SHP77 treated with DMSO at 0.1 percent for 48 hours (cell line): ENCODE measurements at places on chromosomes 11 and 22.

DNA sequence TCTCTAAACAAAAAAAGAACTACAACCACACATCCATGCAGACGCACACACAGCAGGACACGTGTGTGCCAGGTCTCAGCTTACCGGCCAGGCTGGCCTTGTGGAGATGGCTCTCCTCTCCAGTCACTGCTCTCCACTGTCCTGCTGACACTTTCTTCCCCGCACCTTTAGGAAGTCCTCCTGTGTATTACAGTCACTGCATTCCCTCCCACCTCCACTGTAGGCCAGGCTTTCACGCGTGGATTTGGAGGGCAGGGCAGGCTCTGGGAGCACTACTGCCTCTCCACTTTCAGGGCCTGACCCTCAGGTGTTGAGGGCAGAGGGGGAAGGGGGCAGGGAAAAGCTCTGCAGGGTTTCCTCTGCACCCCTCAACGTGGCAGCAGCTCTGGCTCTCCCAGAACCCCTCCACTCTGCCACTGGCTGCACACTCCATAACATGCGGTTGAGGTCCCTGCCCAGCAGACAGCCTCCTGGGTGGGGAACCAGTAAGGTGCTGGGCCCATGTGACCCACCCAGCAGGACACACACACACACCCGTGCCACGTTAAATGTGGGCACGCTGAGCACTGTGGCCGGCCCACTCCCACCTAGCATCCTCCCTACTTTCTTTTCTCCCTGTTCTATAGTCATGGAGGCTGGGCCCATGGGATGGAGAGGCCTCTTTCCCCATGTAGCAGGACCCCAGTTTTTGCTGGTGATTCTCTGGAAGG is 107.0 kb upstream of the PITPNB start:
- no peak for DNase-seq

- DNase-seq, result no peak
Observed at GRCh38 chr11:67118181-67118766, 789 bp upstream of the KDM2A start.

DNA sequence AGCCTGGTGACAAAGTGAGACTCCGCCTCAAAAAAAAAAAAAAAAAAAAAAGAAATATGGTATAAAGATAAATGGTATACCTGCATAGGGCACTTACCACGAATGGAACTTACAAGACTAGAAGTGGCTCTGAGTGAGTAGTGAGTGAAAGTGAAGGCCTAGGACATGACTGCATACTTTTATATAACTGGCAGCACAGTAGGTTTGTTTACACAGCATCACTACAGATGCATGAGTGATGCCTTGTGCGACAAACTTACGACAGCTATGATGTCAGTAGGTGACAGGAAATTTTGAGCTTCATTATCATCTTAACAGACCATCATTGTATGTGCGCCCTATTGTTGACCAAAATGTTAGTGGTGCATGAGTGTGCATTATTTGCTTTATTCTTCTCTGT is 17.7 kb downstream of the XRCC6 start:
- peak; percentile 67 for DNase-seq

- peak; percentile 26 for DNase-seq
Observed at GRCh38 chr22:39117585-39118191, 20.6 kb downstream of the APOBEC3H start.

- DNase-seq, result no peak
Observed at GRCh38 chr11:79406376-79406775, 34.5 kb downstream of the TENM4 start.

DNA sequence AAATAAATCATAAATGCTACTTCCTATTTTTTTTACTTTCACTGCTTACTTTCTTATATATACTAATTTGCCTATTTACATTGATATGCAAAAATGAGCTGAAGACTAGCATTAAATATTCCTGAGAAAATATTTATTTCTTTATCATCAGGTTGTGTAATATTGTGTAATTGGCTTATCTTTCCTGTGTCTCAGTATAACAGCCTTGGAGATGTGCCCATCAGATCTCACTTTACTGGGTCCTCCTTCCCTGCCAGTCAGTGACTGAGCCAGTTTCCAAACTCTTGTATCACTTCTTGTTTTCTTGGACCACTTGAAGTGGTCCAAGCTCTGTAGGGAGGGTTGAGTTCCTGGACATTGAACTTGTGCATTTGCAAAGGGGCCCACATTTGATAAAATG is 900.0 kb downstream of the LUZP2 start:
- DNase-seq, result no peak

DNA sequence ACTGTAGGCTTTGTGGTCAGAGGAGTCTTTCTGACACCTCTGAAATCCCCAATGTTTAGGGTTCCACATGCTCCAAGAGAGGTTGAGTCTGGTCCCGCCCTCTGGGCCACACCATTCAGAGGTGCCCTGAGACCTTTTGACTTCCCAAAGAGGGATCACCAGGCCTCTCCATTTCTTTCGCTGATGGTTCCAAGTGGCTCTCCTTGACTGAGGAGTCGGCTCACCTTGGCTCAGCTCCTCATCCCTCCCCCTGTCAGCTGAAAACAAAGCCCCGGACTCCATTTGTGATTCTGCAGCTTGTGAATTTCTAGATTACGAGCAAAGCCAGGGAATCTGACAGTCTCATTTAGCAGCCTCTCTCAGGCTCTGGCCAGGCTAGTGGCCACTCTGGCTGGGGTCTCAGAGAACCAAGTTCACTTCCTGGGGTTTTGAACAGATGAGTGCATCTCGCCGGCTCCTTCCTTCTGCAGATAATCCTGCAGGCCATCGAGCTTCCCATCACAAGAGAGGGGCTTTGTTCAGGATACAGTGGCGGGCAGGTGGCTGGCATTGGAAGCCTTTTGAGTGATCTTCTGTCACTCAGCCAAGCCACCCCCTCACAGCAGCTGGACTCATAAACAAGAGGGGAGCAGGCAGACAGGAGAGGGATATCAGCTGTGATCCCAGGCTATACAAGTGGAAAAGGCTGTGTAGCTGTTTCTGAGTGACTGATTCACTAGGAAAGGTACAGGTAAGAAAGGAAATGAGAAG is 102.9 kb downstream of the TRIM29 start:
- no peak for DNase-seq

DNA sequence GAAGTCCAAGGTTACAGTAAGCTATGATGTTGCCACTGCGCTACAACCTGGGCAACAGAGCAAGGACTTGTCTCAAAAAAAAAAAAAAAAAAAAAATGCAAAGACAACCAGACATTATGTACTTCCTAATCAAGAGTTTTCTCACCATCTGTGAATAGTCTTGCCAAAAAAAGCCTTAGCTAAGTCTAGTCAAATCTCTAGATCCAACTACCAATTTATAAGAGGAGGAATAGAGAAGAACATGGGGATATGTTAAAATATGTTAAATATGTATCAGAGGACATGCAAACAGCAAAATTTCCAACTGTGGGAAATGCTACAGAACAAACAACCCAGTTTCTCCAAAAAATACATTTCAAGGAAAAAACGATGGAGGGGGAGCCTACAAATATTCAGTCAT is 45.6 kb downstream of the USP28 start:
- DNase-seq, result no peak

DNA sequence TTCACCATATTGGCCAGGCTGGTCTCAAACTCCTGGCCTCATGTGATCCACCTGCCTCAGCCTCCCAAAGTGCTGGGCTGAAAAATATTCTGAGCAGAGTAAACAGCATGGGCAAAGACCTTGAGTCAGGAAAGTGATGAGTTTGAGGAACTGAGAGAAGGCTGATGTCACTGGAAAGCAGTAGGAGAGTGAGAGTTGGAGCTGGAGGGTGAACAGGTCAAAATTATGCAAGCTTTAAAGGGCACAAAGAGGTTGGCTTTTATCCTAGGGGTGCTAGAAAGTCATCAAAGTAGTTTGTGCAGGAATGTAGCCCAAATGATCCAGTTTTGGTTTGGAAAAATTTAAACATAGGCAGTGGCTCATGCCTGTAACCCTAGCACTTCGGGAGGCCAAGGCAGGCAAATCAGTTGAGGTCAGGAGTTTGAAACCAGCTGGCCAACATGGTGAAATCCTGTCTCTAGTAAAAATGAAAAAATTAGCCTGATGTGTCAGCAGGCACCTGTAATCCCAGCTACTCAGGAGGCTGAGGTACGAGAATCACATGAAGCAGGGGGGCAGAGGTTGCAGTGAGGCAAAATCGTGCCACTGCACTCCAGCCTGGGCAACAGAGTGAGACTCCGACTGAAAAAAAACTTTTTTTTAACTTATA is 44.7 kb upstream of the CXCR5 start:
- no peak for DNase-seq

DNA sequence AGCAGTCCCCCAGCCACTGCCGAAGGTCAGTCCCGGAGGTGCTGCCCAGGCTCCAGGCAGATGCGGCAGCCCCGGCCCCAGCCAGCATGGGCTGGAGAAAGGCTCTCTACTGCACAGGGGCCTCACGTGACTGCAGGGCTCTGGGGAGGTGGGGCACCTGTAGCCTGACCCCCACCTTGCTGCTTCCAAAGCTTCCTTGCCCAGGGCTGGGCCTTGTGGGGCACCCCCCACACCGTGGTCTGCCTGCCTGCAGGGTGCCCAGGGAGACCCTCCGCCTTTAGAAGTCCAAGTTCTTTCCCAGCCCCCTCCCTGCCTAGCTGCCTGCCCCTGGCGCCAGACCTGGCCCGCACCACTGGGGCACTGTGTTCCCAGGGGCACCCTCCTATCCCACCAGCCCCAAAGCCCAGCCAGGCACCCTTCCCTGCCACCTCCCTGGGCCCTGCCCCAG is 28.4 kb upstream of the TXNRD2 start:
- no peak for DNase-seq

DNA sequence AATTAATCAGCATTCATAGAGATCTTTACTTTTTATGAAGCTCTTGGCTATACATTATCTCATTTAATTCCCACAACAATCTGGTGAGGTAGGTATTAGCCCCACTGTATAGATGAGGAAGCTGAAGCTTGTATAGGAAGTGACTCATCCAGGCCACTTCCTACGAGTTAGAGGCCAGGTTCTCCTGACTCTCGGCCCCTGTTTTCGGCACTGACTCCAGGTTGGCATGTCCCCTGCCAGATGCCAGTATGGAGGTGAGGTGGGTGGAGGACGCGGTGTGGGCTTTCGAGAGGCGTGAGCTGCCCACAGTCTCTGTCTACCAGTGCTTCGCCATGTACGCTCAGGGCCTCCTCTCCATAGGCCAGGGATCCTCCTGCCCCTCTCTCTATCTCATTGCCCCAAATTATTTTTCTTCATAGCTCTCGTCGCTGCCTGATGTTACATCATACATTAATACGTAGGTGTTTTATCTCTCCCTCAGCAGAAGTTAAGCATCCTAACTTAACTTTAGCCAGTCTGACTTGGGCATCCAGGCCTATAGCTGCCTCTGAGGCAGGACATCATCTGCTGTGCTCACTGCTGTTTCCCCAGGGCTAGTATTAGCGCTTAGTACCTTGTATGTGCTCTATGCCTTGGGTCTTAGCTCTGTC is 9.0 kb downstream of the DGAT2 start:
- DNase-seq, result no peak

- no peak for DNase-seq
Observed at GRCh38 chr11:110126936-110127335, 33.7 kb downstream of the ZC3H12C start.

- DNase-seq, result no peak
Observed at GRCh38 chr11:84824624-84825023, 802.5 kb downstream of the DLG2 start.

DNA sequence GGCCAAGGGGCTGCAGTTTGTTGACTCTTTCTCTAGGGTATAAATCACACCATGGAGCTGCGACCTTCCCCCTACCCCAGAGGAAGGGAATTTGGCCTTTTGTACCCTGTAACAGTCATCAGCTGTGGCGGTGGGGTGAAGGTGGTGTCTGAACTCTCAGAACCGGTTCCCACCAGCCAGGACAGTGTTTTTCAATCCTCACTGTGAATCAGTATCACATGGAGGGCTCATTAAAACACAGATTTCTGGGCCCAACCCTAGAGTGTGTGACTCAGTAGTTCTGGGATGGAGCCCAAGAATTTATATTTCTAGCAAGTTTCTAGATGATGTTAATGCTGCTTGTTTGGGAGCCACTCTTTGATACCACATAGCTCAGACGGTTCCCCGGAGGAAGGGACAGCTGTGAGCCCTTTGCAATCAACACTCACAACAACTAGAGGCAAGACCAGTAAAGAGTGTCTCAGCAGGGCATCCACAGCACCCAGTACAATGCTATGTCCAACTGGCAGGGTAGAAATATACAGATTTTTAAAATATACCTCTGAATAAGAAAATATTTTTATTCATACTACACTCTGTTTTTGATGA is 43.9 kb upstream of the FAT3 start:
- DNase-seq, result no peak

- no peak for DNase-seq
Observed at GRCh38 chr11:75733071-75733430, 15.4 kb downstream of the MOGAT2 start.

- DNase-seq, result no peak
Observed at GRCh38 chr11:74466916-74467885, at the start of gene KCNE3. KCNE3 (minus strand) TSS chr11:74467549; CDS start chr11:74457563, 9,986 bp downstream.

DNA sequence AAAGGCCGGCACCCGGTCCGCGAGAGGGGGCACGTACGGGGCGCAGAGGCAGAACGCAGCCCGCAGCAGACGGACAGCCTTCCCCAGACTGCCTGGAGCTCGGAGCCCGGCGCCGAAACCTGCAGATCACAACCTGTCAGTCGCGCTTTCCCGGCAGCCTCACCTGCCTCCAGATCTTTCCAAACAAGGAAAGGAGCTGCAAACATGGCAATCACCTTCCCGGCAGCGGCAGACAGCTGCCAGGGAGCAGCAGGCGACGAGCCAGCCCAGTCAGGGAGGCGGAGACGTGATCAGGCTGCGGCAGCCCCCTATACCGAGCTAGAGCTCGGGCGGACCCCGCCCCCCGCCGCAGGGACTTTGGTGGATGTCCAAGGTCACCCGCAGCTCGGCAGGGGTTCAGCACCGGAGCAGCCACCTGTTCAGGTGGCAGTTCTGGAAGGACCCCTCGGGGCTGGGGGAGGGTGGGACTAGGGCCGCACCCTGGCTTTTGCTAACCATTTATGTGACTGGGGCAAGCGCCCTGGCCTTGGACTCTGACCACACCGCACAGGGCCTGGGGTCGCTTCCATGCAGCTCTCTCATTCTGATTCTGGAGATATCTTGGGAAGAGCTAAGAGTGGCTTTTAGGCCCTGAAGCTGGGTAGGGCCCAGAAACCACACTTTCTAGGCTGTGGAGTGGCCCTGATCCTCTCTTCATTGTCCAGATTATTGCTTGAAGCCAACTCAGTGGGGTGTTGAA is 143.8 kb downstream of the NECTIN1 start:
- DNase-seq, result no peak

GRCh38 chr22:38657045-38657909 is 839 bp downstream of the CBY1 start:
- peak; percentile 6 for DNase-seq

GRCh38 chr11:11105361-11105760 is 247.5 kb upstream of the ZBED5 start:
- no peak for DNase-seq
